ENCODE measurements at places on chromosomes 5 and 9.

DNA sequence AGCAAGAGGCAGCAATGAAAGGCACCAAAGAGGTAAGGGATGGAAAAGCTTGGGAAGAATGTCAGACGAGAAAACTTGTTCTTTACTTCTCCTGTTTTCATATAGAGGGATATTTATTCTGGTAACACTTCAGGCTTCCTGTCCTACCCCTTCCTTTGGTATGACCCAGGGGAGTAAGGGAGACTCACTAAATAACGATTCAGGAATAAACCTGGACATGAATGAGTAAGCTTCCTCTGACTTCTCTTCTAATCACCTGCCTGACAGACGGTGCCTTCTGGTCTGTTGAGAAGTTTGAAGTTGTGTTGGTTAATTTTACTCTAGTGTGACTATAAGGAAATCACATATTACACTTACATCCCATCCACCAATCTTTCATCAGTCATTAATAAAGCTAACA, 461.2 kb downstream of the CDH12 start:
- no peak for DNase-seq

- DNase-seq: no peak
Observed at GRCh38 chr5:58024151-58024550, 435.7 kb downstream of the PLK2 start.

DNA sequence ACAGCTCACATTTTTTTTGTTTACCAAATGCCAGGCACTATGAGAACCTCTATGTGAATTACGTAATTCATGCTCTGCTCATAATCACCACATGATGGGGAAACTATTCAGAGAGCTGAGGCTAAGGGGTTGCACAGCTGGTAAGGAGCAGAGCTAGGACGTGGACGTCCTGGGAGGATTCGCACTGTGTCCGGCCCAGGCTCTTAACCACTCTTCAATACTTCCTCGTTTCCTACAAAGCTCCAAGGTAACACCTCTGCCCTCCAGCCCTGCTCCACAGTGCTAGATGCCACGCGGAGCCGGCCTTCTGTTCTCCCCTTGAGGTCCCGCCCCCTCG, 8.7 kb downstream of the PHF19 start:
- DNase-seq: no peak

- DNase-seq: no peak
Observed at GRCh38 chr5:126869005-126869451, 92.1 kb downstream of the LMNB1 start.

Measured in stimulated activated CD8-positive, alpha-beta memory T cell treated with anti-CD3 and anti-CD28 coated beads, Interleukin-2, amount 100 ng/mL, for 1 hour (primary cell).